ENCODE measurements at places on chromosomes 2 and 18.

DNA sequence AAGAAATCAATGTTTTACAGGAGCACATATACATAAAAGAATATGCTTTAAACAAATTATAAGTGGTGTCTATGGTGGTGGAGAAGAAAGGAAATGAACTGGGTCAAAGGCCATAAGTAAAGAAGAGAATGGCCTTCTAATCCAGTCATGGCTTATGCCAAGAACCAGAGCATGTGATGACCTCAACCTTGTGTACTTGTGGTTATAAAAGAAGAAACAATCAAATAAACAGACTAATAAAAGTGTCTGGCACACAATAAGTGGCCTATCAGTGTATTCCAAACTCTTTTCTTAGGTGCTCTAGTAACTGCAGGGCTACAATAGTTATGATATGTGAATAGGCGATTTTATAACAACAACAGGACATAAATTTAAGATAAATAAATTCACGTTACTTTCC lies 2.6 kb downstream of the SERPINB11 start:
- DNase-seq = no peak

DNA sequence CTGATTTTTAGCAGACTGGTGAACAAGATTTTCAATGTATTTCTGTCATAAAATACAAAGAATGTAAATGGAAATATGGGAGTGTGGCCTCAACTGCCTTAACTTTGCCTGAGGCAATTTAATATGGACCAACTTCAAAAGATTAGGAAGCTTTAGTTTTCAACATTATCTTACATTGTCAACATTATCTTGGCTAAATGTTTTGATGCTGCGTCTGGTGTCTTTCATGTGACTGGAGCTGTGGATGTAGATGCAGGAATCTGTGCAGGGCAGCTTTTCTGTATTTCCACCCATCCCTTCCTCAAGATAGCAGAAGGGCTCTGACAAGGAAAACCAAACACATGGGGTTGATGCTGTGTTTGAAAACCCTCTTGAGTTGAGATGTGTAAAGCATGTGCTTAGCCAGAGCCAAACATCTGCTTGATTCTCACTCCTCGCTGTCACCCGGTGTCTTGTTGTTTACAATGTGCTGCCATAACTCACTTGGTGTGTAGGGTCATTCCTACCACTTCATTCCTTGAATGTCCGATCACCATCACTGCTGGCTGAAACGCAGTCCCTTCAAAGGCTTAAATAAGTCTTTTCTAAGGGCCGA lies 33.0 kb downstream of the COPS8 start:
- DNase-seq = no peak

GRCh38 chr18:55433648-55434047 lies 154.3 kb downstream of the TCF4 start:
- DNase-seq = no peak

- no peak for DNase-seq
Observed at GRCh38 chr2:12066986-12067385, 320.6 kb downstream of the LPIN1 start.

DNA sequence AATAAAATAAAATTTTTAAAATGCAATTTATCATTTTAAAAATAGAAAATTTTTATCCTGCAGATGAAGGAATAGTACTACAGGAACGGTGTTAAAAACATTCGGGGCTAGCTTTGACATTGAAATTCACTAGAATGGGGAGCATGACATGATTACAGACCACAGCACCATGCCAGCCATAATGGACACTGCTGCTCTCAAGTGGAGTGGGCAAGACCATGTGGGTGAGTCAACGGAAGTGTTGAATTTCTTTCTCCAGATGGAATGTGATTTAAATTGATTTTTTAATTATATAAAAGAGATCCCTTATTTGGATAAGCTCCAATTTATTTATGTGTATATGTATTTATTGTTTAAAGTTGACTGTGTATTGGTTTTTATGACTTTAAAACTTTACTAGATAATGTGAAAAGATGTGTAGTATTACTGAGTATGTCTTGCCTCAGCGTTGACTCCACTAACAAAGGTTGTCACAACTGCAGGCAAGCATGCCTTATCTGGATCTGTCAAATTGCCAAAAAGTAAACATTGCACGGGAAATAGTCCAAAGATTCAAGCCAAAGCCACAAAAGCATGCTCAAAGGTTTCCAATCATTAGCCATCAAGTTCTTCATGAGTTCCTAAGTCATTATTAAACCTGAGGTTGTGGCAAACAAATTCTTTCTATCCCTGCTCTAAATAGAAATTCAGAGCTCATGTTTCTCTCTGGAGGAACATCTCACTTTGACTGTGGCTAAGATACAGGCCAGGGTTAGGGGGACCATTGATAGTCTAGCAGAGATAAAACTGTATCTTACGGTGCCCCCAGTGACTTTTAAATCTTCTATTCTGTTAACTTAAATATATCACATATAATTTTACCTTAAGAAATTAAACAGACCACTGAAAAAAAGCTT lies 536.9 kb downstream of the TMX3 start:
- DNase-seq = no peak

GRCh38 chr2:220660277-220661145 lies 911.6 kb downstream of the EPHA4 start:
- DNase-seq = no peak

DNA sequence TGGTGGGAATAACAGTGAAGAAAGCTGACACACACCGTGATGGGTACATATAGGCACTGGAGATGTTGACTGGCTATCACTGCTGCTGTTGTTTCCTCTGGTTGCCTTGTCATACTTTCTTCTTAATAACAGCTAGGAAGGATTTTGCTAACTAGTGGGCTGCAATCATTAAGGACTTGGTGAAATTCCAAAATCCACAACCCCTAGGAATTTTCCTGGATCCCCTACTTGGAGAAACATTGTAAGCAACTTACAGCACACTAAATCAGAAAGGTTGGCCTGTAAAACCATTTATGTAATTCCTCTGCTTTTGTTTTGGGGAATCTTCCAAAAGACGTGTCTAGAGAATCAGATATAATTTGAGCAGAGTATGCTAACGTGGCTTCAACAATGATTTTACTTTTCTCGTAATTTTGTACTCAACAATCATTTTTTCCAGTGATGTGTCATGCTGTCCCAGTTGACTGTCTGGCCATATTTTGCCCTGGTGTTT lies 8.0 kb upstream of the COL3A1 start:
- DNase-seq = no peak

GRCh38 chr18:59719544-59720181 lies 22.4 kb upstream of the CCBE1 start:
- no peak for DNase-seq

DNA sequence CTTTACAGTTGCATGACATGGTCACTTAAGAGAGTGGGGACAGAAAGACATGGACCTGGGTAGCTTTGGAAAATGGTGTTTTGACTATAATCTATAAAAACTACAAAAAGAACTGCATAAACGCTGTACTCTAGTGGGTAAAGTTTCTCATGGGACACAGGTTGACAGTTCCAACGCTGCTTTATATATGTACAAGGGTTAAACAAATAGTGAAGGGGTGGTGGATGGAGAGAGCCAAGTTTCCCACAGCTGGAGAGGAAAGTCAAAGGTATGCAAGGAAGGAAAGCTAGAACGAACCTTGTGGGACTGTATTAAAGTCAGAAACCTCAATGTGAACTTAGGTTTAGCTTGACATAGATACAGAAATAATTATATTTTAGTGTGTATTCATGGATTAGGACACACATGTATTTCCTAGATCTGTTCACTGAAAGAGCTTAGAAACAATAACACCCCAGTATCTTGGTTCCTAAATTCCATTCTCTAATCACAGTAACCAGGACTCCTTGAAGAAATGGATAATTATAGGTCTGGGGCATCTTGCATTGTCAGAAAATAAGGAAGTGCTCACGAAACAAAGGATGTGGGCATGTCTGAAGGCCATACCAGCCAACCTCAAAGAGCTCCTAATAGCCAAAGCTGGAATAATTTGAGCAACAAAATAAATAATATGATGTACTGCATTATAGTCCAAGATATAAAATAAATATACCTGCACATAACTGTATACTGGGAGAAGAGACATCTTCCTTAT lies 28.8 kb downstream of the TANC1 start:
- no peak for DNase-seq

DNA sequence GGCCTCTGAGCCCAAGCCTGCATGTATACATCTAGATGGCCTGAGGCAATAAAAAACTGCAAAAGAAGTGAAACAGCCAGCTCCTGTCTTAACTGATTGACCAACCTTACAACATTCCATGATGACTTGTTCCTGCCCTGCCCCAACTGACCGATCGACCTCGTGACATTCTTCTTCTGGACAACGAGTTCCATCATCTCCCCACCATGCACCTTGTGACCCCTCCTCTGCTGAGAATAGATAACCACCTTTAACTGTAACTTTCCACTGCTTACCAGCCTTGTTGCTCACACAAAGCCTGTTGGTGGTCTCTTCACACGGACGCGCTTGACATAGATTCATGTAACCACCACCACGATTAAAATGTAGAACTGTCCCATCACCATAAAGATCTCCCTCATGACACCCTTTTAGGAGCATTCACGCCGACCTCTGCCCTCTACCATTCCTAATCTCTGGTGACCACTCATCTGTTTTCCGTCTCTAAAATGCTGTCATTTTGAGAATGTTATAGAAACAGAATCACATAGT lies 120.1 kb upstream of the REV1 start:
- no peak for DNase-seq
